HCT116 (cell line): ENCODE measurements at places on chromosomes 5 and 9.

GRCh38 chr9:136607334-136607919 lies 55.3 kb upstream of the EGFL7 start:
- no peak for DNase-seq

DNA sequence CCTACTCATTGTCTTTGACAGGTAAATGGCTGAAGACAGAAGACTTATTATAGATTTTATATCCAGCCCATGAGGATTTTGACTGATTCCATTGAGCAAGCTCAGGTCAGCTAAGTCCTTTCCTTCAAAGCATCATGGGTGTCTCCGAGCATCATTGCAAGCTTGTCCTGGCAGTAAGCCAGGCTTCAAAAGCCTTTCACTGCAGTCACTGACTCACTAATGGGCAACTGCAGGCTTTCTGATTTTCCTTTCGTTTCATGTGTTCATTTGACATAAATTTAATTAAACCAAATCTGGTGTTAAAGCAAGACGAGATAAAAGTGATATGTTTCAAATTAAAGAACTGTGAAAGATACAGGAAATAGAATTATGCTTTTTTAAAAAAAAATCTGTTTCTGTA lies 426.2 kb downstream of the ANXA1 start:
- no peak for DNase-seq

GRCh38 chr9:19009391-19009965 lies 23.5 kb downstream of the SAXO1 start:
- no peak for DNase-seq

DNA sequence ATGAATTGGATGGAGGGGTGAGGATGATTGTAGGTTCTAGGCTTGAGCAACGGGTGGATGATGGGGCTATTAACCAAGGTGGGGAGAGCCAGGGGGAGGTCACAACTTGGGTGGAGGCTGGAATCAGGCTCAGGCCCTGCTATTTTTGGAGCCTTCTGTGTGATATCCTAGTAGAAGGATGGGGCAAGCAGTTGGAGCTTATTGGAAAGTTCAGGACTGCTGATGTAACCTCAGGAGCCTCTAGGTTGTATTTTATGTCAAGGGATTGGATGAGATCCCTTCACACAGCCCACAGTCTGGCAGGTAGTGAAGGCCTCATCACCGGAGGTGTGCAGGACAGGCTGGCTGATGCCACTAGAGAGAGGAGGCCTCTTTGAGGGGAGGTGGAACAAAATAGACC lies 11.2 kb upstream of the RPS14 start:
- no peak for DNase-seq

GRCh38 chr5:109762821-109763220 lies 73.1 kb downstream of the MAN2A1 start:
- DNase-seq = no peak

GRCh38 chr5:115577741-115578140 lies 24.5 kb downstream of the TICAM2 start:
- DNase-seq = no peak

- DNase-seq = no peak
Observed at GRCh38 chr5:98175474-98175873, 598.0 kb upstream of the RGMB start.

DNA sequence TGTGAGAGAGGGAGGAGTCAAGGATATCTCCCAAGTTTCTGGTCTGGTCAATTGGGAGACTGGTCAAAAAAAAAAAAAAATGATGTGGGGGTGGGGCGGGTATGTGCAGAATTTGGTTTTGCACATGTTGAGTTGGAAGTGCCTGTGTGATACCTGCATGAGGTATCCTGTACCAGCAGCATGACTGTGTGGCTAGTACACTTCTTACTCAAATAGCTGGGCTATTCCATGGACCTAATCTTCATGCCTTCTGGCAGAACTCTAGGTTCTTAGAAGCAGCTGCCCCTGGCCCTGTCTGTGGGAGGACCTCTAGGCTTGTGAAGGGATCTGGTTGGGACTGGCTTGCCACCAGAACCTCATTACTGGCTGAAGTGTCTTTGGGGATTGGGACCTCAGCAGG lies 93.5 kb downstream of the RALGPS1 start:
- no peak for DNase-seq

- DNase-seq = no peak
Observed at GRCh38 chr9:20209391-20210340, 412.6 kb downstream of the MLLT3 start.

GRCh38 chr5:1820381-1820780 lies 19.2 kb downstream of the NDUFS6 start:
- DNase-seq = no peak

- DNase-seq = no peak
Observed at GRCh38 chr5:80777347-80778287, 122.8 kb upstream of the DHFR start.

- no peak for DNase-seq
Observed at GRCh38 chr9:131622523-131622922, 77.2 kb downstream of the PRRT1B start.

GRCh38 chr9:84781931-84782866 lies 112.7 kb downstream of the NTRK2 start:
- no peak for DNase-seq

DNA sequence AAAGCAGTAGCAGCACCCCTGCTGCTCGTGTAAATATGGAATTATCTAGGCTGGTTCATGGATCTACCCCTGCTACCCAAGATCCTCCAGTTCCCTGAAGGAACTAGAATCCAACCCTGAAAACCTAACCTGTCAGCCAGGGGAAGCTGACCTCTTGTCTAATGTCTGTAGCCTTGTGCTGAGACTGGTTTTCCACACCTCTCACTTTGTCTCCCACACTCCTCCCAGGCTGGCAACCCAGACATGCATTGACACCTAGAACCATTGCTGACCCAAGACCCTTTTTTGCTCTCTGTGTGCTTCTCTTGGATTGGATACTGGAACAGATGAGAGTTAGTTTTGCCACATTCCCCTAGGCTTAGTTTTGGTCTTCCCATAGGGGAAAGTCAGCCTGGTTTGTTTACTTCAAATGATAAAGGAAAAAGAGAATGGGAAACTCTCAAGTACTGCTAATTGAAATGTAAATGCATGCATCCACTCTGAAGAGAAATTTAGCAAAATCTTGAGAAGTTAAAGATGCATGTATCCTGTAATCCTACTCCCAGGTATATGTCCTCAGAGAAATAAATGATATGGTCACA lies 36.6 kb upstream of the NR4A3 start:
- DNase-seq = no peak

GRCh38 chr5:74516211-74516636 lies 124.3 kb downstream of the ENC1 start:
- DNase-seq = no peak

- no peak for DNase-seq
Observed at GRCh38 chr9:89850631-89851325, 246.0 kb downstream of the GADD45G start.

DNA sequence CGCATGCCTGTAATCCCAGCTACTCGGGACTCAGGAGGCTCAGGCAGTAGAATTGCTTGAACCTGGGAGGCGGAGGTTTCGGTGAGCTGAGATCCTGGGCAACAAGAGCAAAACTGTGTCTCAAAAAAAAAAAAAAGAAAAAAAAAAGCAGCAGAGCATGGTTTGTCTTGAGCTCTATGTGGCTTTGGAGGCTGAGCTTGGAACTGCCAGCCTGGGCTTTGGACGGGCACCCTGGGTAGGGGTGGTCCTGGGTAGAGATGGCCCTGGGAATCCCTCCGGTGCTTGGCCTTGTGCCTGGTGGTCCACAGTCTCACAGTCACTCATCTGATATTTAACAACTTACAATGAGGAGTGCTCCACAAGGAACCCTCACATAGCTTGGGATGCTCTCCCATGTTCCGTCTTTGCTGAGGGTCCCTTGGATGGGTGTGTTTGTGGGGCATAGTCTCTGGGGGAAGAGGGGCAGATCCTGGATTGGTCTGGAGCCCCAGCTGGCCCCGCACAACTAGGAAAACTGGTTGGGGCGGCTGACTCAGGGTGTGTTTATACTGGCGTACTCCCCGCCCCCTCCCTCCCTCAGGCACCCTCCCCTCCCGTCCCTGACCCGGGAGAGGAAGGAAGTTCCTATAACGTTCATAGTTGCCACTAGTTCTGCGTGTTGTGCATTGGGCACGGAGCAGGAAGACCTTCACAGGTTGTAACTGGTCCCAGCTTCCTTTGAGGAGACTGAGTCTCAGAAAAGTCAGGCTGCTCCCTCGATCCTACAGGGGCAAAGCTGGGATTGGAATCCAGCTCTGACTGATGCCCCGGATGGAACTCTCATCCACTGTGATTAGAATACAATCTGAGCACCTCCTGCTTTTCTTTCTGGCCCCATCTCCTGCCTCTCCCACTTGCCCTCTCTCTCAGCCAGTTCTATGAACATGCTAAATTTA lies 11.2 kb downstream of the IER5L start:
- peak; percentile 63 for DNase-seq

GRCh38 chr5:155015239-155015638 lies 1.7 kb downstream of the KIF4B start:
- no peak for DNase-seq

GRCh38 chr9:133051281-133051900 lies 10.4 kb upstream of the CEL start:
- DNase-seq = no peak

- DNase-seq = no peak
Observed at GRCh38 chr5:15864536-15865215, 314.9 kb downstream of the MARCHF11 start.

- DNase-seq = no peak
Observed at GRCh38 chr5:173670791-173671120, 54.3 kb upstream of the BOD1 start.

DNA sequence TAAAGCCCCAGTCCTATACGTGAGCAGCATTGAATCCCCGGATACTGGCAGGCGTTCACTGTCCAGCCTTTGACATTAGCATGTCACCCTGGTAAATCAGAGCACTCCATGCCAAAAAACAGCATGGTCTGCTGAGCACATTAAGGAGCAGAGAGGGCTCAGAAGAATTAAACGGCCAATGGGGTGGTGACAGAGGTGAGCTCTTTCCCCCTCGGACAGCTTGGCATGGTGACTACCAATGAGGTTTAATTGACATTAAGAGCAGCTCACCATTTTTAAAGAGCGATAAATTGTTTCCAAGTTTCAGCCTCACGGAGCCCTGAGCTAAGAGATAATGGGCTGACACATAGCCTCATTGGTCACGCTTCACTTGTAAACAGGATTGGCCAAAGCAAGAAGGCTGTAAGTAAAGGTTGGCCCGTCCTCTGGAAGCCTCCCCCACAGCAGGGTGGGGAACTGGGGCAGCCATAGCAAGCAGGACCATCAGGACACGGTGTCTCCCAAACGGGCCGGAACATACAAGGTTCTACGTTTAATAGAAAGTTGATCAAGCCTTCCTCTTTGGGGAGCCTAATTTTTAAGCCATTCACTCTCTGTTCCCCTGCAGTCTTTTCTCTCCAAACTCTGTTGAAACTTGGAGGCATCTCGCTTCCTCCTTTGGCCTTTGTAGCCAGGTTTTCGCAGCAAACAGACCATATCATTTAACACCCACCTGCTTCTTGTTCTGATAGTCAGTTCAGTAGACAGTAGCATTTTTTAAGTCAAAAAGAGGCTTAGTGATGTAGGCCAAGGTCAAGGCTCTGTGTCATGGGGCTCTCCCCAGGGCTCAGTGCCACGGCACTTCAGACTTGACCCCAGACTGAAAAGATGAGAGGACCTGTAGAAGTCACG lies 25.9 kb downstream of the QRFP start:
- DNase-seq = no peak

DNA sequence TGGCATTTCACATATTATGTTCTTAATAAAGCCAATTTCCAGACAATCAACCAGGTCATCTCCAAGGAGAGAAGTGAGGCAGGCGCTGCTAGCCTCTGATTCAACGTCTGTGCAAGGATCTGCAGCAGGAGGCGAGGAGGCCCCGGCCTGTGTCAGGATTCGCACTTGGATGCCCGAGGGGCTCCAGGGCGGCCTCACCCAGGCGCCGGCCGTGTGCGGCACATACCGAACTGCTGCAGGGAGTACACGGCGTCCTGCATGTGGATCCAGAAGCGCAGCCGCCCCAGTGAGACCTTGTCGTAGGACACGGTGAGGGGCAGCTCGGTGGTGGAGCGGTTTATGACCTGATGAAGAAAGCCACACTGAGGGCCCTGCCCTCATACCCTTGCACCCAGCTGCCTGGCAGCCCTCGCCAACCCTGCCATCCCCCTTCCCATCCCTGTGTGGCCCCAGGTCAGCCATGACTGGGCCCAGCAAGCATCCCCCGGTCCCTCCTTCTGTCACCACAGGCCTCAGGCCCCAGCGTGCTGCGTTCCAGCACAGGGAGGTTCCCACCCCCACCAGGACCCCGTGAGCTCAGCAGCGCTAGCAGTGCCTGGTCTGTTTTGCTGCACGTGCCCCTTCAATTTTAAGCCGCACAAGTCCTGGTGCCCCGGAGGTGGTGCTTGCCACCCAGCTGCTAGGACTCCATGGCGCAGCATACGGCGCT lies 9.9 kb downstream of the CLPTM1L start:
- DNase-seq = no peak

DNA sequence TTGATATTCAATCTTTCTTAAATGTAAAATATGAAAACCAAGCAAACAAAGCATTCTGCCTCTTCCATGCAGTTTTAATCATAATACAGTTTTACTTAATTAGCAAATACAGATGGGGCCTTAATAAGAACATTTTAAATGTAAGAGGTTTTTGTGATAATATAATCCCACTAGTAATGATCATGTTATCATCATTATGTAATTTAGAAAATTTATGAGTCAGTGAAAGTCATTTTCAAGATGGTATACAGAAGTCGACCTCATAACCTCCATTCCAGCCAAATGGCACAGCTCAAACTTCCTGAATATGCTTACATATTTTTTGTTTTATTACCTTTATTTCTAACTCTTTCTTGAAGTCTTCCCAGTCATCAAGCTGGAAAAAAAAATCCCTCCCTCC lies 102.2 kb upstream of the GNA14 start:
- no peak for DNase-seq

- DNase-seq = no peak
Observed at GRCh38 chr5:9505225-9505624, 40.6 kb downstream of the SEMA5A start.

GRCh38 chr9:76390656-76391055 lies 3.6 kb downstream of the RFK start:
- no peak for DNase-seq

GRCh38 chr5:56492812-56493211 lies 259.7 kb upstream of the ANKRD55 start:
- DNase-seq = no peak

- no peak for DNase-seq
Observed at GRCh38 chr5:15254607-15255006, 245.4 kb upstream of the FBXL7 start.

- no peak for DNase-seq
Observed at GRCh38 chr5:142474431-142475094, 149.7 kb upstream of the SPRY4 start.

DNA sequence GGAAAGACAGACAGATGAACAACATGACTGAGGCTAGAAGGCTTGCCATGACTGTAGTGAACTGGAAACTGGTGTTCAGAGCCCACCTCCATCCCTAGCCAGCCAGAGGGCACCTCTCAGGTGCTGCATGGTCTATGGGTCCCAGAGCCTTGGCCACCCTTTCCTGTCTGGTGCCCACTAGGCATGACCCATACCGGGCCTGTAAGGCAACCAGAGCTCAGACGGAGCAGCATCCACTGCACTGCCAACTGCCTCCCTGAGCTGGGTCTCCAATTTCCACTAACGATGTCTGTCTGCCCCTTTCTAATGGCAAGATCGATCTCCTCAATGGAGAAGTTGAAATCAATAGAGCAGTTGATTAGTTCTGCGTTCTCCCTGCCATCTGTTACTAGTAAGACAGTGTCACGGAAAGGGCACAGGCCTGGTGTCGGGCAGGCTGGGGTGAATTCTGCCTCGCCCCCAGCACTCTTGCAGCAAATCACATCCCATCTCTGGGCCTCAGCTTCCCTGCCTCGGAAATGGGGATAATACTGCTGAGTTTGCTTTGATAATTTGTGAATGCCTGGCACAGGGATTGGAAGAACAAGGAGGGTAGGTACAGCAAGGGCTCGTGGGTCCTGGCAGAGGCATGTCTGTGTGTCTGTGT lies 172.3 kb upstream of the MVB12B start:
- DNase-seq = no peak
